Aorta (tissue), 5 donors: ENCODE measurements at places on chromosomes 12 and 14.

DNA sequence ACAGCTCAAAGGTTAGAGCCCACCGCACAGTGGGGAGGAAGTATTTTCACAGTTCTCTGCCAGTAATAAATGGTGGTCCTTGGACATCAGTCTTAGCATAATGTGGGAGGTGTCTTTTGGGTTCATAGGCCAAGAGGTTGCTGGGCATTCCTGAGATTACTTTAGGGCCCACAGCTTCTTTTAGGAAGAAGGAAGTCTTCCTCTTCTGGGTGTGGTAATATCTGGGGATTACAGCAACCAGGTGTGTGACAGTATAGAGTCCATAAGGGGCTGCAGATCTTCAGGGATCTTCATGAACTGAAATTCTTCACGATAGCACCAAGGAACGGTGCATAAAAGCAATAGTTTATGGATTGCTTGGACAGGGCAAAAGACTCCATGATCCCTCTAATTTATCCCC is 56.2 kb upstream of the PTGR2 start:
- no peaks in the 10 kb centered on the region for H3K4me1 ChIP-seq
- DNase-seq, result no peak
- H3K27me3 ChIP-seq, result no peaks in the 10 kb centered on the region
- no peak overlapping the region for H3K27ac ChIP-seq

DNA sequence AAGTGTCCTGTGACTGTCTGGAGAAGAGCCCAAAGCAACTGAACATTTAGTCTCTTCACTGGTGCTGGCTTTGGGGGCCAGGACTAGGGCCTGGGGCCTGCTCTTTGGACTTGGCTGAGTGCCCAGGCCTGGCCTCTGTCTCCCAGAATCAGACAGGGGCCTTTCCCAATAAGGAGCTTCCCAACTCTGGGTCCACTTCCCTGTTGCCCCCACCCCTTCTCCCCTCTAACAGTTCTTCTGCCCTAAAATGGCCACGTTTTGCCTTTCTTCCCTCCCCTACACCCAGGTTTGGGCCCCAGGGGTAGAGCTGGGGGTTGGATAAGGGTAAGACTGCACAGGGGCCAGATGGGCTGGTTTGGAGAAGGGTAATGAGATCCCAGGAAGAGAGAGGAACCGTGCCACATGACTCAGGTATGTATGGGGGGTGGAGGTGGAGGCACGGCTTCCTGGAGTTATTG is 10.0 kb upstream of the ITGA5 start:
- no peak for DNase-seq
- no peaks in the 10 kb centered on the region for H3K27me3 ChIP-seq
- H3K36me3 ChIP-seq, result no peaks in the 10 kb centered on the region
- H3K4me1 ChIP-seq, result peaks cover 2% of the 10 kb centered on the region
- H3K4me3 ChIP-seq, result no peak overlapping the region

DNA sequence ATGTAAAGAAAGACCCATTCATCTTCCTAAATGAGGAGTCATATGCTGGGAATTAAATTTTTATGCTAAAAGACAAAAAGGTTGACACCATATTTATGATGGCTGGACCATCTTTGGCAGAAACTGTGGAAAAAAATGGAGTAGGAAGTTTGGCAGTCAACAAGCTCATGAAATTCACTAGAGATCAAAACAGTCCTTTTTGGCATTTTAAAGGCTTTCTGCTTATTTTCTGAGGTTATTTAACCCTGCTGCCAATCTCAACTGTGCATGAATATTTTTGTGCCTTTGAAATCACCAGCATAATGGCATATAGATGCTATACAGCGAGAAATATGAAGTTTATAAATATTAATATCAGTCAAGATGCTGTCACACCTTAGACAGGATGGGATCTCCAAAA is 399.5 kb downstream of the PDZRN4 start:
- H3K4me1 ChIP-seq, result no peaks in the 10 kb centered on the region
- DNase-seq, result no peak
- H3K27ac ChIP-seq, result no peak overlapping the region
- H3K27me3 ChIP-seq, result no peaks in the 10 kb centered on the region

GRCh38 chr12:58425481-58426392 is 484.4 kb downstream of the ATP23 start:
- DNase-seq, result no peak
- H3K4me3 ChIP-seq, result no peak overlapping the region
- H3K27me3 ChIP-seq, result no peaks in the 10 kb centered on the region

- H3K27me3 ChIP-seq, result no peaks in the 10 kb centered on the region
- no peak for DNase-seq
- no peak overlapping the region for H3K27ac ChIP-seq
- H3K36me3 ChIP-seq, result no peaks in the 10 kb centered on the region
- no peak overlapping the region for H3K4me3 ChIP-seq
Measured at GRCh38 chr12:4579305-4580102, 17.5 kb downstream of the DYRK4 start.

DNA sequence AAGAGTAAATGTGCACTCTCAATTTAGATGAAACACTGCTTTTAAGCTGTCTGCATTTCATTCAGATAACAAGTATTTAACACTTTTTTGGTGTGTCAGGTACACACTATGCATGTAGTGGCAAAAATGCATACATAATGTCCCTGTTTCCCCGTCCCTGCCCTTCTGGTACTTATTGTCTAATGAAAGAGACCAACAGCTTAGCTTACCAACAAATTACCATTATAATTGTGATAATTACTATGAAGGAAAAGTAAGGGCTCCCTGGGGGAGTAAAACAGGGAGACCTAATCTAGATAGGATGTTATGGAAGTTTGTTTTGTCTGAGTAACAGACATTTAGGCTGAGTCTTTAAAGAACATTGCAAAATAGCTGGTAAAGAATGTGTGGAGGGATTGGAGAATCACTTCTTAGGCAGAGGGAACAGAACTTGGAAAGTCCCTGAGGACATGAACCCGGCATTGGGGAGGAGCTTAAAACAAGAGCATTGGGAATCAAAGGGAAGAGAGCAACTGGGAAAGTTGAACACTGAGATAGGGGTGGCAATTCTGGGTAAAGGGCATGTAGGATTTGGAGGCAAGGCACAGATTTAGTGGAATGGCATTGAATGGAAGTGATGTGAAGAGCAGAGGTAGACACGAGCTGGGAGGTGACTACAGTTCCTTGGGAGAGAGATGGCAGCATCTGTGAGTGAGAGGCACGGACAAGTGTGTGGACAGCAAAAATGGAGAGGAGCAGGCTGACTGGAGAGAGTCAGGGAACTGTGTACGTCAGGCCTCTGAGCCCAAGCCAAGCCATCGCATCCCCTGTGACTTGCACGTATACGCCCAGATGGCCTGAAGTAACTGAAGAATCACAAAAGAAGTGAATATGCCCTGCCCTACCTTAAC is 181.6 kb downstream of the GRIP1 start:
- no peaks in the 10 kb centered on the region for H3K36me3 ChIP-seq
- DNase-seq, result no peak
- H3K27ac ChIP-seq, result no peak overlapping the region
- H3K4me3 ChIP-seq, result no peak overlapping the region
- H3K4me1 ChIP-seq, result no peaks in the 10 kb centered on the region

DNA sequence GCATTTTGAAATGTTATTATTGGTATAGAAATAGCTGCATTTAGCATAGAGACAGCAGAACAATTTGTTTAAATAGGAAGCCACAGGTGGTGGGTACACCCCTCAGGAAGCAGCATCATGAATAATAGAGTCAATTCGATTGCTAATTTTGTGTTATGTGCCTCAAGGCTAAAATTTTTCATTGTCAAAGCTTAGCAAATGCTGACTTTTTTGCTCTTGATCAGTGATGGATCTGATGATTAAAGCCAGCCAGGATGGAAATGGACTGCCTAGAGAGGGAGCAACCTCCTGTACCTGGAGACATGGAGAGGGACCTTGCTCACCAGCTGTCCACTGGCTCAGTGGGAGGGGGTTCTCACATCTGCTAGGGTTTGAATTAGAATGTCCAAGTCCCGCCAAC is 4.5 kb upstream of the KRT8 start:
- no peaks in the 10 kb centered on the region for H3K27me3 ChIP-seq
- no peaks in the 10 kb centered on the region for H3K36me3 ChIP-seq
- DNase-seq, result no peak
- no peak overlapping the region for H3K4me3 ChIP-seq
- no peaks in the 10 kb centered on the region for H3K4me1 ChIP-seq
- no peak overlapping the region for H3K27ac ChIP-seq
